ENCODE measurements at places on chromosomes 12 and 14. TPM values are rescaled to one million over a fixed set of nuclear protein-coding genes. Genes with fewer than 3 reads are reported as not detected.

OTOGL gene
- total RNA-seq = not detected

PPTC7 gene
- total RNA-seq = 8.8 TPM

ADSS1 gene
- total RNA-seq = 0.91 TPM

NPFF gene
- total RNA-seq = not detected

P2RX2 gene
- total RNA-seq = not detected

ADGRD1 gene
- not detected for total RNA-seq

LMNTD1 gene
- not detected for total RNA-seq

KRT82 gene
- not detected for total RNA-seq

CD69 gene
- not detected for total RNA-seq

Data from hair follicular keratinocyte (primary cell).